ENCODE measurements at places on chromosomes 7 and 10. TPM values are rescaled to one million over a fixed set of nuclear protein-coding genes. Genes with fewer than 3 reads are reported as not detected.

DNA sequence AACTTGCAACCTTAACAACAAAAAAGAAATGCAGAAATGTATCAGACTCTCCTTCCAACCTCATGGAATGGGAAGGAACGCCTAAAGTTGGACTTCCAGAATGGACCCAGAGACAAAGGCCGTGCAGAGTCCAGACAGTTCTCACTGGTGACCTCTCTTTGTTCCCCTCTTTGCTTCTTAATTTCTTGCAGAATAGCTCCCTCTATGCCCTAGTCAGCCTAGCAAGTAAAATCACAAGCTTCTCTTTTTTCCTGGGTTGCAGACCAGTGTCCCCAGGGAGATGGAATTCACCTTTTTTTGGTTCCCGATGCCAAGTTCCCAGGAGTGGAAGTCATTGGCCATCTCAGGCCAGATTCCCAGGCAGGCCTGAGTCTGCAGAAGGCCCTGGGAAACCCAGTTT is 278.0 kb downstream of the CCSER2 start:
- DNase-seq, result no peak

GRCh38 chr7:111145472-111145871 is 54.5 kb downstream of the LRRN3 start:
- no peak for DNase-seq

DNA sequence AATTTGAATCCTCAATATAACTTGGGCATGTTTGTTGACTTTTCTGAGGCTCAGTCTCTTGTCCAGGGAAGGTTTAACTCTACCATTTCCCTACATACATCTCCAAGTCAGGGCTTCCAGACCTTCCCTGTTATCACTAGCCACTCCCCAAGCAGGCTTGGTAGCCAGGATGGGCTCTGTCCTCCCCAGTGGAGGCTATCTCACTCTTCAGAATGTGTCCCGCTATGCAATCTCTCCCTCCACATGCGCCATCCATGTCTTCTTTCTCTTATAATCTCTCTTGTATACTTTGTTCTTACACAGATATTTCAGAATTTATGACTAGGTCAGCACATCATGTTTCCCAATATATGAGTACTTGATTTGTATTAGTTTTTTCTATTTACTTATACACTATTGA is 310.4 kb downstream of the HGF start:
- no peak for DNase-seq

Gene ADRB1
- 0.62 TPM for polyA plus RNA-seq

Data from A549 (cell line).